ENCODE measurements at places on chromosomes 6 and 20.
A peak's percentile ranks its signal among the peaks of the same experiment; 100 is the strongest.

DNA sequence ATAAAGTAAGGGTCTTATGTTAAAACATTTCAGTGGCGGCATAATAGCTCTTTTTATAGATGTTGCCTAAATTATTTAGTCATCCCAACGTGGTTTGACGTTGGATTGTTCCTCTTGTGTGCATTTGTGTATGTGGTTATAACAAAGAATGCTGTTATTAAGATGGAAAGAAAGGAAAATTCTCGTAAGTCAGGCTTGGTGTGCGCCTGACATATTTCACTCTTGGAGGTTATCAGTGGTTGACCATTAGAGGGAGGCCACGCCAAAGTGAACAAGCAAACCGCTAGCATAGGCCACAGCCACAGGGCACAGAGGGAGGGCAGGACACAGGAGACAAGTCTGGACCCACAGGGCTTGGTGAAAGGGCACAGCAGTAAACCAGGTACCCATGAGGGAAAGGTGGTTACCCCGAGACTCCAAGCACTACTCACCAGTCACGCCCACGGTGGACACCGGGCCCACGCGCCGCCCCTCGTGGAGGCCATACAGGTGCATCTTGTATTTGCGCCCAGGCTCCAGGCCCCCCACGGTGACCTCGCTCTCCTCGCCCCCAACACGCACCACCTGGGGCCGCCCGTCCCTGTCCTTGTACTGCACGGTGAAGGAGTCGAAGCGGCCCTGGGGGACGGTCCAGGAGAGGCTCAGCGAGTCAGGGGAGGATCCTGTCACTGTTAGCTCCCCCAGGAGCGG, 22.9 kb downstream of the CYP21A2 start:
- DNase-seq = no peak

DNA sequence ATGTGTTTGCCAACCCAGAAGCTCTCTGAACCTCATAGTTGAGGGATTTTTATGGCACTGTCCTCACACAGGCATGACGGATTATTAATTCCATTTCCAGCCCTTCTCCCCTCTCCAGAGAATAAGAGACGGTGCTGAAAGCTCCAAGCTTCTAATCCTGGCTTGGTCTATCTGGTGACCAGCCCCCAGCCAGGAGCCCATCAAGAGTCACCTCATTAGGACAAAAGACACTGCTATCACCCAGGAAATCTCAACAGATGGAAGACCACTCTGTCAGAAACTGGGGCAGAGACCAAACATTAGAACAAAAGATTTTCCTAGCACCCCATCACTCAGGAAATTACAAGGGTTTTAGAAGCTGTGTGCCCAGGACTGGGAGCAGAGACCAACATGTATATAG, 48.2 kb downstream of the STMND1 start:
- no peak for DNase-seq

DNA sequence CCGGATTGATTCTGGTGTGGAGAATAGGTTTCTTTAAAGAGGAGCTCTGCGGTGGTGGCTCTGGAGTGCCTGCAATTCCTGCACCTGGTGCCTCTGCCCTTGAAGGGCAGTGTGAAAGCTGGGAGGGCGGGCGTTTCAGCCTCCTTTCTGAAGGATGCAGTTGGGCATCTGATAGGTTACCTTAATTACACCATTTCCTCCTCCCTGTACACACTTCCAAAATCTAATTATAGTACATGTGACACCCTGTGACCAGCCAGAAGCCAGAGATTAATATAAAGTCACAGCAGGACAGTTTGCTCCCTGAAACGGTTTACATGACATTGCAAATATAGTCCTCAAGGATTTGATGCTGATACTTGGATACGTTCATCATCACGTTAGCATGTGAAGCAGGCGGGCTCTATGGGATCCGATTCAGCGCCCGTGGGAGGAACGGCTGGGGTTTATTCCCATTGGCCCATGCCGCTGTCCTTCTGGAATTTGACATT, 548.2 kb downstream of the QKI start:
- no peak for DNase-seq

DNA sequence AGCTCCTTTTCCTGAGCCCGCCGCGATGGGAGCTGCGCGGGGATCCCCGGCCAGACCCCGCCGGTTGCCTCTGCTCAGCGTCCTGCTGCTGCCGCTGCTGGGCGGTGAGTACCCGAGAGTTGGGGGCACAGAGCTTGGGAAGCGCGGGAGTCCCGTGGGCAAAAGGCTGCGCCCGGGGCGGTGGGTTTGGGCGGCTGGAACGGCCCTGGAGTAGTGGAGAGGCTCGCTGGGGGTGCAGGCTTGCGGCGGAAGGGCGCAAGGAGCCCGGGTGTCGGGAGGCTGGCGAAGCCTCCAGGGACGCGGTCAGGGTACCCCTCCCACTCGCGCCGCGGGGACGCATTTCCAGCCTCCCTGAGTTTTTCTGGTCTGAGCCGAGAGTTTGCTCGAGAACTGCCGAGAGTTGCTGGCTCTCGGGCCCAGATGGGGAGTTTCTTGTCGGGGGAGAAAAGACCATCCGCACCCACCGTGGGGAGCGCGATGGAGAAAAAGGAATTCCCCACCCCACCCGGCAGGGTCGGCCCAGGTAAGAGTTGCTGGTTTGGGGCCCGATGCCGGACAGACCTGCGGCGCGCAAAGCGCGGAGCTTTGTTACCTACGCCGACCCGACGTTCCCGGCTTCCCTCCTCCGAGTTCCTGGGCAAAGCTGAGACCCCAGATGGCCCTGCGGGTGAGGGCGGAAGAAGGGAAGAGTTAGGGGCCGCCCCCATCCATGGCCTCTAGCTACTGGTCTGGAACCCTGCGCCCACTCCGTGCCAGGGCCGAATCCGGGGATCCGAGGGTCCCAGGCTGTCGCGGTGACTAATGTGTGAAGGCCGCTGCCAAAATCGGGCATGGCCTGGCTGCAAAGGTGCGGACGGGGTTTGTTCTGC, 584 bp downstream of the PTK7 start:
- peak; percentile 42 for DNase-seq

DNA sequence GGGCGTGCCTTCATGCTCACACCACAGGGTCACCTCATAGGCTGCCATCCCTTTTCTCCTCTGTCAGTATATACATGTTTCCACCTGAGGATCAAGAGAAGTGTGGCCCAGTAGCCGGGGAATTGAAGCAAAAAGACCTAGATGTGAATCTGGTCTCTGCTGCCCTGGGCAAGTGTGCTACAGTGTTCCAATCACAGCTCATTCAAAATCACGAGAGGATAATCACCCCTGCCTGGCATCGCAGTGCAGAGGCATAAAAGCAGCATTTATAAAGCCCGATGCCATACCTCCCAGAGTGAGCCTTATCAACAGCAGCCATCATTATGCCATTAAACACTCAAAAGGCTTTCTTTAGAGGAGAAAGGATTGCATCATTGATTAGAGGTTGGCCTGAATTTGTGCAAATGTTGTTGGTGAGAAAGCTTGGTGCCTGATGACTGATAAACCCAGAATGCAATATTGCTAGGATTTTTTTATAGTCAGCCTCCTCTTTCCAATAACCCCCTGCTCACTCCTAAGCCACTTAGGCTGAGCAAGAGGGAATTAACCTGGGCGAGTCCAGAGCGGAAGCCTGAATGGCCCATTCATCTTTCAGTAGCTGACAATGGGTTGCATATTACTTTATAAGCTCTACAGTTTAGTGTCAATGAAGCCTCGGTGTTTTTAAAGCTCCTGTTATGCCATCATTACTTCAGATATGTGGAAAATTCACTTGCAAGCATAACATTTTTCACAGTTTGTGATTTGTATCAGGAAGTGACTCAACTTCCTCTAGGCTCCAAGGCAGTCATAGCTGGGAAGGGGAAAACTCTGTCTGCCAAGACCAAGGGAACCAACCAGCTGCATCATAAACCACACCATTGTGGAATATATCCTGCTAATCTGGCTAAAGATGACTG, 92.5 kb upstream of the NXT1 start:
- DNase-seq = peak; percentile 61

GRCh38 chr6:149771925-149772324, 22.4 kb downstream of the PCMT1 start:
- DNase-seq = no peak

GRCh38 chr20:17568045-17568788, 1.7 kb upstream of the DSTN start:
- DNase-seq = no peak

DNA sequence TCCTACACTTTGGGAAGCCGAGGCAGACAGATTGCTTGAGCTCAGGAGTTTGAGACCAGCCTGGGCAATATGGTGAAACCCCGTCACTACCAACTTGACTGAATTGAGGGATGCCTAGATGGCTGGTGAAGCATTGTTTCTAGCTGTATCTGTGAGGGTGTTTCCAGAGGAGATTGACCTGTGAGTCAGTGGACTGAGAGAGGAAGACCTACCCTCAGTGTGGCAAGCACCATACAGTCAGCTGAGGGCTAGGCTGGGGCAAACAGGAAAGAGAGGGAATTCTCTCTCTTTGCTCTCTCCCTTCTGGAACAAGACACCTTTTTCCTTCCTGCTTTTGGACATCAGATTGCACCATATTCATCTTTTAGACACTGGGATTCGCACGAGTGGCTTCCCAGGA, 3.7 kb upstream of the ZUP1 start:
- no peak for DNase-seq

GRCh38 chr6:170256641-170257040, 34.2 kb downstream of the DLL1 start:
- DNase-seq = no peak

DNA sequence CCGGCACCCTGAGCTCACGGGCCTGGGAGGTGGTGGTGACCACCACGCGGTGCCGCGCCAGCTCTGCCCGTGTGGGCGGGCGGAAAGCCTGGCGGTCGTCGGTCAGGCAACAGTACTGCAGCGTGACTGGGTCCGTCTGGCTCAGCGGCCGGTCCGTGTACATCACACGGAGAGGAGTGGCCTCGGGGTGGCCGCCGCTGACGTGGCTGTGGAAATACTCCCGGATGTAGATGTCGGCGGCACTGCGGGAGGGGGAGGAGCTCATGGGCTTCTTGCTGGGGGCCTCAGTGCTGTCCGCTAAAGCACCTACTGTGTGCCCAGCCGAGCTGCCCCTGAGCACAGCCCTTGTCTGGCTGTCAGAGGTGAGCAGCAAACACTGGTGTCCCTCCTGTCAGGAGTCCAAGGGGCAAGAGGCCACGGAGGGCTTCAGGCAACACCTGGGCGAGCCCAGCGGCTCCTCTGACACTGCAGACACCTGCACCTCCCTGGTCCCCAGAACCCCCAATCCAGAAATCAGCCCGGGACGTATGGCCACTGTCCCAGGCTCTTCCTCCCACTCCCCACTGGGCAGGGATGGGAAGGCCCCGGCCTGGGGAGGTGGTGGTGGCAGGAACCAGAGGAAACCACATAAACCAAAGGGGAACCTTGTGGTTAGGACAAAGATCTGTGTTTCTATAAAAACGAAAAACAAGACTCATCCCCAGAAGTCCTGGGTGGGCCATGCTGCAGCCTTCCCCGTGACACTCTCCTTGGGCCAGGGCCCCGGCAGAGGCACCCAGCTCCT, 6.5 kb downstream of the HELZ2 start:
- peak; percentile 93 for DNase-seq

- no peak for DNase-seq
Observed at GRCh38 chr6:51323056-51323455, 504.4 kb downstream of the TFAP2B start.

GRCh38 chr6:137799950-137800568, 67.0 kb upstream of the TNFAIP3 start:
- DNase-seq = peak; percentile 82

GRCh38 chr6:151059612-151060095, 180.1 kb upstream of the AKAP12 start:
- DNase-seq = peak; percentile 91

DNA sequence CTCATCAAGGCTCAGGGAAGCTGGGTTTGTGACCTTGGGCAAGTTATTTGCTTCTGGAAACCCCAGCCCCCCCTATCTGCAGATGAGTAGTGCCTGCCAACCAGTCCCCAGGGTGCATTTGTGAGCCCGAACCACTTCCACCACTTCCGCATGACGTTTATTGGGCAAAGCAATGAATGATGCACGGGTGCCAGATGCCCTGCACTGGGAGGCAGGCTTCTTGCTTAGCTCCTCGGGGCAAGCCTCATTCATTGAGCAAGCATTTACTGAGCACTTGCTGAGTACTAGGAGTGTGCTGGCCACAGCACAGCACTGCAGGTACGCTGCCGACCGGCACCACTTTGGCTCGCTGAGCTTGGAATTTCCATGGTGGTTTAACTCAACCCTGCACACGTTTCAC, 60.2 kb downstream of the GNAS-AS1 start:
- DNase-seq = peak; percentile 71

GRCh38 chr20:43711098-43711654, 15.6 kb downstream of the GTSF1L start:
- DNase-seq = no peak

DNA sequence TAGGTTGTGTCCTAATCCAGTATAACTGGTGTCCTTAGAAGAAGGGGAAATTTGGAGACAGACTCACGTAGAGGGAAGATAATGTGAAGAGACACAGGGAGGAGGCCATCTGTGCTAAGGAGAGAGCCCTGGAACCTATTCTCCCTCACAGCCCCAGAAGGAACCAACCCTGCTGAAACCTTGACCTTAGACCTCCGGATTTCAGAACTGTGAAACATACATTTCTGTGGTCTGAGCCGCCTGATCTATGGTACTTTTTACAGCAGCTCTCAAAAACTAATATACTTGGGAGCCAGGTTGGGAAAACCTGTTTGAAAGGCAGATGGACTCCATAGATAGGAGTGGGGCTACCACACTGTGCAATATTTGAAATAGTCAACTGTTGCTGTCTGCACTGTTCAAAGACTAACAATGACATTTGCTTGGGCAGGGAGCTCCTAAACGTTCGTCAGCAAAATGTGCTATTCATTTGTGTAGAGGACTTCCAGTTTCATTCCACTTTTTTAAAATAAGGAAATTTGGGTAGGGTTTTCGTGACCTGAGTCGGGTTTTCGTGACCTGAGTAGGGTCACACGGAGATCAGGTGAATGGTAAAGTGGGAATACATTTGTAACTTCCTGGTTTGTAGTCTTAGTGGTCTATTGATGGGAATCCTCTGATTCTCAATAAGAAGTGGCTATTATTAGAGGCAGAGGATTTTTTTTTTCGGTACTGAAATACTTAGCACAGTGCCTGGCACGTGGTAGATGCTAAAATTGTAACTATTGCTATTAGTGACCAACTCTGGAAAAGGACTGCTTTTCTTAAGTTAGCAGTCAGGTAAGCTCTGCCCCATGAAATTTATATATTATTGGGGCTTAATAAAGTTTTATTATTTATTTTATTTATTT, 11.4 kb downstream of the TAGAP start:
- DNase-seq = peak; percentile 62

GRCh38 chr6:128595544-128595943, 75.1 kb upstream of the PTPRK start:
- DNase-seq = no peak

- no peak for DNase-seq
Observed at GRCh38 chr20:40806929-40807820, 118.1 kb upstream of the MAFB start.

- no peak for DNase-seq
Observed at GRCh38 chr20:4667836-4668235, 53.9 kb upstream of the PRND start.
